H4 (cell line): ENCODE measurements at places on chromosomes 5 and 9. TPM values are rescaled to one million over a fixed set of nuclear protein-coding genes. Genes with fewer than 3 reads are reported as not detected.

The QRFP gene
- not detected in 2 replicates for total RNA-seq

The TAF1L gene
- total RNA-seq: not detected in 2 replicates

The C5orf58 gene
- total RNA-seq: not detected in 2 replicates

The PCDHGA4 gene
- total RNA-seq: 0.74 and 0.97 TPM in 2 replicates

The CCL27 gene
- not detected in 2 replicates for total RNA-seq

DNA sequence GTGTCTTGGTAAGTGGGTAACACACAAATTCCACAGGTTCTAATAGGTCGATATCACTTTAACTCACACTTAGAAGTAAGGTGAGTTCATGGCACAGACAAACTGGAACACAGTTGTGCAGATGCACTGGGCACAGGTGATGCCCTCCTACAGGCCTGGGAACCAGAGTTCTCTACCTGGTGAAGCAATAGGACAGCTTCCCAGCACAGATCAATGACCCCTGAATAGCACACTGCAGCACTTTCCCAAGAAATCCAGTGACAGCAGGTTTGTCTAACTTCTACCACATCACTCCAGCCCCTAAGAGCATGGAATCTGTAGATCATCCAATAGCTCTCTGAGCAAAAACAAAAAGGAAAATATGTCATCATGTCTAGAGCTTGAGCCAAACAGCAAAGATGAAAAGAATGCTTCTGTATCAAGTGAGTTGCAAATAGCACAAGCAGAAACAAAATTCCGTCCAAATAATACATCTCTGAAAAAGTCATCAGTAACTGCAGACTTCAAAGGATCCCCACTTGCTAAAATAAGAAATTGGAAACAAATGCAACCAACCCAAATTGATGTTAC lies 33.5 kb downstream of the MOCS2 start:
- no peak for DNase-seq

- no peak for DNase-seq
These were observed 3.9 kb downstream of the MXD3 start for GRCh38 chr5:177307544-177308363.

GRCh38 chr5:167982-168660 lies 23.2 kb upstream of the LRRC14B start:
- DNase-seq: peak; percentile 94

- no peak for DNase-seq
These were observed 17.4 kb upstream of the C9orf72 start for GRCh38 chr9:27590651-27591050.

DNA sequence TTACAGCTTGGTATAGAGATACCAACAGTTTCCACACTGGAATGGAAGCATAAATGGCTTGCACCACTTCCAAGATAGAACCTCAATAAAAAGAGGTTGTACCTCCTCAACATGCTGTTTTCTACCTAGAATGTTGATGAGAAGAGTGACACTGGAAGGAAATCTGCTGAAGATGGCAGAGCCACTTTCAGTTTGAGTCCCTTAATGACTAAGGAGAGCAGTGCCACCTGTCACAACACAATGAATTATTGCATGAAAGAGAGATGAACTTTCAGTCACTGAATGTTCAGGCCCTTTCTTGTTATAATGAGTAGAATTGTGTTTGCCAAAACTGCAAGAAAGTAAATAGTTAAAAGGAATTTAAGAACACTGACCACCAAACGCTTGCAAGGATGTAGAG lies 958.5 kb downstream of the DTWD2 start:
- DNase-seq: no peak

DNA sequence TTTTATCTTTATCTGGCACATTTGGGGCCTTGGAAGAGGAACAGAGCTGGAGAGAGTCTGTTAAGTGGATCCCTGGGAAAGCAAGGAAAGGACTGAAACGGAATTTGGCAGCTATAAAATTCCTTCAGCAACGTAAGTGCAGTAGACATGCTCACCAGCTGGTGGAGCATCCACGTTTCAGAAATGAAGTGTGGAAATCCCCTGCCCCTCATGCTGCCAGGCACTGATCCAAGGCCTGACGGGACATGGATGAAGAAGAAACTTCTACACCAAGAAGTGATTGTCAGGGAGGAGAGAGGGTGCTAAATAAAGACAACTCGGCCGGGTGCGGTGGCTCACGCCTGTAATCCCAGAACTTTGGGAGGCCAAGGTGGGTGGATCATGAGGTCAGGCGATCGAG lies 209.3 kb downstream of the ROR2 start:
- DNase-seq: no peak

GRCh38 chr9:109031241-109031640 lies 17.9 kb upstream of the CTNNAL1 start:
- no peak for DNase-seq

- DNase-seq: no peak
These were observed 268.3 kb downstream of the GADD45G start for GRCh38 chr9:89872913-89873707.

DNA sequence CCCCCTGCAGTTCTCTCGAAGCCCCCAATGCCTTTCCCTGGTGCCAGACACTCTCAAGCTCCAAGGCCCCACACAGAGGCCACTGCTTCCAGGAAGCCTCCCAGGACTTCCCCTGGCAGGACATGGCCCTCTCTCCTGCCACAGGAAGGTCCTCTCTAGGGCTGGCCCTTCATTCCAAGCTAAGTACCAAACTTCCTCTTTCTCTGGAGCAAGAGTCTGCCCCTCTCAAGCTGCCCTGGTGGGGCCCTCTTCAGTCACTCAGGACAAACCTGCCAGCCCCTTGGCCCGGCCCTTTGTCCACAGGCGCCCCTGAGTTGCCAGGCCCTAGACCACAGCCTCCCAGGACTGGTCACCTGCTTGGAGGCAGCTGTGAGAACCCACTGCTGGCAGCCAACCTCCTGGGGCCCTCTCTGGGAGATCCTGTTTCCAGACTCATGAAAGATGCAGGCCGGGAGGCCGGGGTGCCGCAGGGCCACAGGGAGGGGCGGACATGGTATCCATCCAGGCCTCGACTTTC lies 6.6 kb downstream of the NINJ1 start:
- no peak for DNase-seq

DNA sequence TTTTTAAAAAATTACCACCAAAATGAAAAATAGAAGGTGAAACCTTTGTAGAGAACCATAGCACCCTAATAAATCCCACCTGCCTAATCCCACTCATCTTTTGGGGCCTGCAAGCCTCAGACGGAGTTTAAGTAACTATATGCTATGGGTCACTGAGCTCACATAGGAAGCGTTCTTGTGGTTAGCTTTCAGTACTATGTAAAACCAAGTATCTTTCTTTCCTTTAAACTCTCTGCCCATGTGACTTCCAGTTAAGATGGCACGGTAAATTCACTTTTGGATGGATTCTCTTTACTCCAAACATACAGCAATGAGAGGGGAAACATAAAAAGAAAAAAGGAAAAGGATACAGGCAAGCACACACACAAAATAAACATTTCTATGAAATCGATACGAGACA lies 50.9 kb downstream of the FANCC start:
- no peak for DNase-seq

- DNase-seq: no peak
These were observed 442.6 kb downstream of the SEMA5A start for GRCh38 chr5:9103290-9103689.

GRCh38 chr5:4313138-4313537 lies 717.5 kb downstream of the IRX1 start:
- DNase-seq: no peak

GRCh38 chr5:38433160-38433861 lies 123.1 kb downstream of the LIFR start:
- DNase-seq: peak; percentile 74

DNA sequence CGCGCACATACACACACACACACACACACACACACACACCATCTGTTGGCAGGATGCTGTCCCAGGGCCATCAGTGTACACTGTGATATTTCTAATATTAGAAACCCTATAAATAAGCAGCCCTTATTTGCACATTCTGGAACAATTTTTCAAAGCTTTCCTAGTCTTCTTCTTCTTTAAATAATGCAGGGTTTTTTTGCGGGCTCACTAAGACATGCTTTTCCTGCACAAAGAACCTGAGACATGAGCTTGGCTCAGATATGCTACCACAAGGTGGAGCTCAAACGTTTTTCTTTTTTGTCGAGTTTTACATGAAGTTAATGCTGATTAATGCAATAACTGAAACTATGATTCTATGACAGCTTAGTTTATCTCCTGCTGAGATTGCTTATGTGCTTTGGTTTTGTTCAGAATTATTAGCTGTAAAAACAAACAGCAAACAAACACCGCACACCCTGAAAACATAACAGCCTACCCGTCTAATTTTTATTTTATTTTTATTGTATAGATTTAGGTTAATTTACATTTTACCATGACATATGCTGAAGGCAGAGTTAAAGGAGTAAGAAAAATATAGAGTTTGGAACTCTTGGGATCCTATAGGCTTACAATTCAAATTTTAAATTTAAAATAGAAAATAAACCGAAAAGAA lies 95.8 kb downstream of the ALDH1A1 start:
- peak; percentile 60 for DNase-seq

- no peak for DNase-seq
These were observed 12.2 kb downstream of the AKNA start for GRCh38 chr9:114375386-114376175.

GRCh38 chr5:56094579-56095361 lies 100.0 kb upstream of the IL6ST start:
- DNase-seq: no peak

DNA sequence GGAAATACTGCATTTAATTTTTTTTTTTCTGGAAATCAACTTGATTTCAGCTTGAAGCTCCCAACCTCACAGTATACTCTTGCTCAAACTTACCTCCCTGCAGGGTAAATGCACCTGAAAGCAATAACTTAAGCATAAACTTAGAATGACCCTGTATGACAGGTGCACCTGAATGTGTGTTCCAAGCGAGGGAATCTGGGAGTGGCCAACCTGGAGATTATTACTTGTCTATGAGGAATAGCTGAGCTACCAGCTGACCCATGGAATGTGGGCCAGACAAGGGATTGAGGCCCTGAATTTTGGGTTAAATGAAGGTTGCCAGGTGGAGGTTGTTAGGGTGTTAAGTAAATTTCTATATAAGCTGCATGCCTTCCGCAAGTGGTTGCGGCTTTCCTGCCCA lies 140.6 kb downstream of the OSTF1 start:
- DNase-seq: no peak

DNA sequence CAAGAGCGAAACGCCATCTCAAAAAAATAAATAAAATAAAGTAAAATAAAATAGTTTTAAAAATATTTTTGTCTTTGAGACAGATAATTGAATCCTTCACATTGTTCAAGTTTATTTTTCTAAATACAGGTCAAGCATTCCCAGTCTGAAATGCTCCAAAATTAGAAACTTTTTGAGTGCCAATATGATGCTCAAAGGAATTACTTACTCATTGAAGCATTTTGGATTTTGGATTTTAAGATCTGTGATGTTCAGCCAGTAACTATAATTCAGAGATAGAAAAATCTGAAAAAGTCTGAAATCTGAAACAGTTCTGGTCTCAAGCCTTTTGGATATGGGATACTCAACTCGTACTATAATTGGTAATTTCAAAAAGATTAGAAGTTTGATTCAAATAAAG lies 39.8 kb downstream of the RBM27 start:
- DNase-seq: no peak

GRCh38 chr9:36781533-36781932 lies 208.8 kb downstream of the MELK start:
- peak; percentile 80 for DNase-seq

DNA sequence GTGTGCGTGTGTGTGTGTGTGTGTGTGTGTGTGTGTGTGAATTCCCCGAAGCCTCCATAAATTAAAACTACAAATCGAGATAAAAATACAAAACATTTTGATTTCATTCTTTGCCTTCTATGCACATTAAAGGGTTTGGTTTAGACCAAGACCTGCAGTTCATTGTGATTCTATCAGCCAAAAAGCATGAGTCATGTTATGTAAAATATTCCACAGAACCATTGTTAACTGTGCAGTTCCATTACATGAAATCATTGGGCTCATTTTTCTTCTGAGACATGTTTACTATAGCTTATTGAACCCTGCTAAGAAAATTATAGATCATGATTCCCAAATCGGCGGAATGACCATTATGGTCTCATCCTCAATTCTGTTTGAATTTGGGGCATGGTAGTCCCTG lies 11.7 kb downstream of the CAVIN4 start:
- no peak for DNase-seq

DNA sequence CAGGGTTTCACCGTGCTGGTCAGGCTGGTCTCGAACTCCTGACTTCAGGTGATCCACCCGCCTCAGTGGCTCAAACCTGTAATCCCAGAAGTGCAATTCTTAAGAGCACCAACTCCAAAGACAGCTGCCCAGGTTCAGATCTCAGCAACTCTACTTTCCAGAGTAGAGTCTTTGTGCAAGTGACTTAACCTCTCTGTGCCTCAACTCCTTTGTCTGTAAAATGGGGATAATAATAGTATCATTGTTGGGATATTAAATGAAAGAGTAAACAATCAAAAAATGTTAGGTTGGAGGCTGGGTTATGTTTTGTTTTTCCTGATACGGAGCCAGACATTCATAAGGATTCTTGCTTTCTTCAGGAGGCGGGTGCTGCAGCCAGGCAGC lies 45.0 kb downstream of the FOXI1 start:
- DNase-seq: no peak

- DNase-seq: no peak
These were observed 65.0 kb upstream of the SARDH start for GRCh38 chr9:133803028-133803585.

DNA sequence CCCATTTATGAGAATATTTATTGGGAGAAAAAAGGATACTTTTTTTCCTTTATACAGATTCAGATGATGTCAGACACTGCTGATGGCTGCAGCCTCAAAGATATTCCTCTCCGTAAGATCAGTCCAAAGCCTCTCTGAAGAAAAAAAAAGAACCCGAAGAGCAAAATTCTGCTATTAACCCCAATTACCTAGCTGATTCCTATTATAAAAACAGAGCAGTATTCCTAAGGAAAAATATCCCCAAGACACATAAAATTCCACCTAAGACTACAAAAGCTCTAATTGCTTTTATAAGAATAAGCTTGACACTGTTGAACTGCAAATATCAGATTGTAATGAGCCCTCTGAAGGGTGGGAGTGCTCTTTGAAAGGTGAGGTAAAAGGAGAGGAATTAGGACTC lies 138.7 kb downstream of the CDH6 start:
- no peak for DNase-seq

GRCh38 chr5:37005946-37006540 lies 129.5 kb downstream of the NIPBL start:
- peak; percentile 25 for DNase-seq

GRCh38 chr9:18855656-18856055 lies 177.4 kb downstream of the SAXO1 start:
- no peak for DNase-seq
